ENCODE measurements at places on chromosomes 16 and 17. TPM values are rescaled to one million over a fixed set of nuclear protein-coding genes. Genes with fewer than 3 reads are reported as not detected.

PDP2 gene
- 38.2 TPM for total RNA-seq

QPRT gene
- not detected for total RNA-seq

RAB11FIP4 gene
- total RNA-seq: not detected

GRCh38 chr17:56393156-56393555 is 200.3 kb upstream of the NOG start:
- no peak overlapping the region for H3K4me3 ChIP-seq
- no peak overlapping the region for H3K27ac ChIP-seq
- no peaks in the 10 kb centered on the region for H3K36me3 ChIP-seq
- no peak for DNase-seq
- no peaks in the 10 kb centered on the region for H3K4me1 ChIP-seq

- DNase-seq: peak; percentile 91
- no peaks in the 10 kb centered on the region for H3K27me3 ChIP-seq
- H3K4me1 ChIP-seq: peaks cover 67% of the 10 kb centered on the region
- H3K36me3 ChIP-seq: no peaks in the 10 kb centered on the region
- peak overlapping the region; percentile 79 for H3K27ac ChIP-seq
Measured at GRCh38 chr17:29136998-29137730, 43.0 kb downstream of the MYO18A start.

DNA sequence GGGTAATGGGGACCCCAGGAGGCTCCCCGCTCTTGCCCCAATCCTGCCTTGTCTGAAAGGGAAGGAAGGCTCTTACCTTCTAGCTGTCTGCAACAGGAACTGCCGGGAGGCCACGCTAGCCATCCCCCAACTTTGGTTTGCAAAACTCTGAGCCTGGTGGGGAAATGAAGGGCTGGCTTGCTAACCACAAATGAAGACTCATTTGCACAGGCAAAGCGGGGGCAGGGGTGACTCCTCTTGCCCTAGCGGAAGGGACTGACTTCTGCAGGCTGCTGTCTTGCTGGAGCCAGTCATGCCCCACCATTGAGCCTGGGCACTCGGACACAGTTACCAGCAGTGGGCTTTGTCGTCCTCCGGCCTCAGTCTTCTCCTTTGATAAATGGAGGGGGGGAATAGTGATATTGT is 52.6 kb downstream of the PLCG2 start:
- no peaks in the 10 kb centered on the region for H3K4me1 ChIP-seq
- H3K27ac ChIP-seq: no peak overlapping the region
- H3K36me3 ChIP-seq: no peaks in the 10 kb centered on the region
- 0 out of 2 replicates have a peak, but pooled peaks cover 3% of the 10 kb centered on the region for H3K27me3 ChIP-seq

GRCh38 chr17:73769479-73769878 is 125.2 kb upstream of the SDK2 start:
- H3K27me3 ChIP-seq: no peaks in the 10 kb centered on the region
- no peaks in the 10 kb centered on the region for H3K4me1 ChIP-seq
- no peaks in the 10 kb centered on the region for H3K36me3 ChIP-seq
- peak; percentile 4 for DNase-seq
- no peak overlapping the region for H3K4me3 ChIP-seq
- no peak overlapping the region for H3K27ac ChIP-seq
